Left renal pelvis (tissue), 4 donors: ENCODE measurements at places on chromosomes 5 and 9. TPM values are rescaled to one million over a fixed set of nuclear protein-coding genes. Genes with fewer than 3 reads are reported as not detected.

- DNase-seq: no peak
These were observed 2.1 kb downstream of the EDIL3 start for GRCh38 chr5:84382363-84383295.

DNA sequence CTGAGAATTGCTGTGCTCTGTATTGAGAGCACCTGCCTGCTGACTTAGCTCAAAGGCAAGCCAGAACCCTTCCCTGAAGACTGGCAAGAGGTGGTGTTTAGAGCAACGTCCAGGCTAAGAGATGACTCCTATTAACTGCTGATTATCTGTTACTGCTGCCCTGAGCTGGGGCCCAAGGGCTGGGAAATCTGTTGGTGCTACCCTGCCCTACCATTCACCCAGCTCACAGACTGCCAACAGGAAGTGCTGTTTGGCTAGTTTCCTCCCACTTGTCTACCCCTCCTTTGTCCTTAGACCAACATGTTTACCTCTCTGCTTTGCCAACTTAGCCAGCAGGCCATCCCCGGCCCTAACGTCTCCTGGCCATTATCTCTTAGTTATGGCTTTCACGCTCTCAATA, 6.9 kb downstream of the RAB24 start:
- no peak for DNase-seq

DNA sequence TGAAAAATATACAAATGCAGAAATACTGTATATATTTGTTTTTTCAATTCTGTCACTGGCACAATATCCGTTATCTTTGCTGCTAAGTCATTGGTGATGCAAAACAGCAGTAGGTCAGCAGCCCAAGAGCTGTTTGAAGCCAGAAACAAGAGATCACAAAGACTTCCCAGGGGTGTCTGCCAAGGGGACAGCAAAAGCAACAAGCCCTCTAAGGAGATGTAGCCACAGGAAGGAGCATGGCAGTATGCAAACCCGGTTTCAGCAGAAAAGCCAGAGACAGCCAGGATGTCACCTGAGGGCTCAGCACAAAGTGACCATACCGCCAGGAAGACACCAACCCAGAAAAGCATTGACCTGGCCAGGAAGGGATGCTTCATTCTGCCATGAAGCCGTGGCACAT, 241.5 kb downstream of the ARRDC3 start:
- no peak for DNase-seq

- DNase-seq: no peak
These were observed at the start of gene ESM1 for GRCh38 chr5:54985301-54986268. ESM1 (minus strand) TSS chr5:54985593; CDS start chr5:54985517, 76 bp downstream.

GRCh38 chr9:117114768-117115167, 300.1 kb downstream of the ASTN2 start:
- no peak for DNase-seq

DNA sequence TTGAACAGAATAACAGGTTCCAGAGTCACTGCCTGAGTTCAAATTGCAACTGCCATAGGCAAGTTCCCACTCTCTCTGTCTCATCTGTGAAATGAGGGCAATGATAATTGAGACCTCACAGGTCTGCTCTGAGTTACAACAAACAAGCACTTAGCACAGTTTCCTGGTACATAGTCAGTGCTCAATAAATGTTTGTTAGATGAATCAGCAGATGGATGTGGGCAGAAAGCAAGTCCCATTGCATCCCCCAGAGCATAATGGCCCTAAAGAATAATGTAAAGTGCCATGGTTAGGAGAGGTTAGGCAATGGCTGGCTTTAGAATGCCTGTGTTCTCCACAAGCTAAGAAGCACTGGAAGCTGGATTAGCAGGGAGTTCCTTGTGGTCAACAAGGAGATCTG, 136.5 kb upstream of the LARP1 start:
- DNase-seq: no peak

GRCh38 chr9:33106827-33107621, 30.6 kb upstream of the SMU1 start:
- DNase-seq: no peak

DNA sequence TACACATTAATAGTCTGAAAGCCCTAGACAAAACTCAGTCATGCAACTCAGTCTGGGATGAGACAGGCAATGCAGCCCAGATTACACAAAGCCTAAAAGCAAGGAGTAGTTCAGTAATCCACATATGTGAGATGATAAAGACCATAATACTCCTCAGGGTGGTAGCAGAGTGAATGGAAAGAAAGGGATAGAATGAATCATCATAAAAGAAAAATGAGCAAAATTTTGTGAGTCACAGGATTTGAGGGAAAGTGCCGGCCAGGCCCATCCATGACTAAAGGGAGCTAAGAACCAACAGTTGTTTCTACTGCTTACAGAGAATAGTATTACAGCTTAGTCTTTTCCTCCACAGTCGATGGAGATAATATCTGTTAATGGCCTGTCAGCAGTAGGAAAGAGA, 90.0 kb upstream of the POU5F2 start:
- no peak for DNase-seq

- no peak for DNase-seq
These were observed 32.7 kb upstream of the KCNMB1 start for GRCh38 chr5:170421826-170422225.

DNA sequence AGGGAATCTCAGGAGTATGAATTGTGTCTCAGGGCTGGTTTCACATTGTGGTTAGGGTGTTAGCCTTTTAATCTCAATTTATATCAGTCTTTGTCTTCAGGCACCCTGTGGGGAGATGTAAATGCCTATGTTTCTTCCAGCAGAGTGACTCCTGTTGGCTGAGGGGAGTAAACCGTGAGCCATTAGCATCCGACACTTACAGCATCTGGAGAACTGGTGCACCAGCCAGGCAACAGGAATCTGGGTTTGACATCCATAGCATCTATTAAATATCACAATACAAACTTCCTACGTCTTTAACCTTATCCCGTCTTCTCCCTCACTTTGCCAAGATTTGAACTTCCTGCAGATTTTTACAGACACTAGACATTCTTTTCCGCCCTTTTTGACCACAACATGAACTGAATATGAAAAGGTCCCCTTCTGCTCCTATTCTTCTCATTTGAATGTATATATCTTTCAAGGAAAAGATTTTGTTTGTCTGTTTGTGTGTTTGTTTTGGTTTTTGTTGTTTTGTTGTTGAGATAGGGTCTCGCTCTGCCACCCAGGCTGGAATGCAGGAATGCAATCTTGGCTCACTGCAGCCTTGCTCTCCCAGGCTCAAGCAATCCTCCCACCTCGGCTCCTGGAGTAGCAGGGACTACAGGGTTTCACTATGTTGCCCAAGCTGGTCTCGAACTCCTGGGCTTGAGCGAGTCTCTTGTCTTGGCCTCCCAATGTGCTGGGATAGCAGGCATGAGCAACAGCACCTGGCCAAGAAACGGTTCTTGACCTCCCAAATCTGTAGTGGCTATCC, 626.2 kb downstream of the TLR4 start:
- no peak for DNase-seq

GRCh38 chr9:101242651-101243050, 142.2 kb downstream of the BAAT start:
- no peak for DNase-seq

GRCh38 chr9:71630377-71630995, 137.8 kb downstream of the CEMIP2 start:
- DNase-seq: no peak

DNA sequence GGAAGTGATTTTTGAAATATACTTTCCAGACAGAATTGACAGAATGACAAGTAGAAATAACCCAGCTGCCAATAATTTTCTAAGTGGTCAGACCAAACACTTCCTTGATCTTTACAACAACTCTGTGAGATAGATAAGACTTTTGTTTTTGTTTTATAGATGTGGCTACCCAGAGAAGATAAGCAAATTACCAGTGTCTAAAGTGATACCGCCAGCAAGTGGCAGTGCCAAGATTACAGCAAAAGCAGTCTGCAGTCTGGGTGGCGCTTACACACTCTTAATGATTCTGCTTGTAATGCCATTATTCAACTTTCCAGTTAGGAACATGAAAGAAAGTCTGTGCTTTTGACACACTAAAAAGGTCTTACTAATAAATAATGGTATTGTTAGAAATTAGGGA, 92.1 kb downstream of the HCN1 start:
- no peak for DNase-seq

DNA sequence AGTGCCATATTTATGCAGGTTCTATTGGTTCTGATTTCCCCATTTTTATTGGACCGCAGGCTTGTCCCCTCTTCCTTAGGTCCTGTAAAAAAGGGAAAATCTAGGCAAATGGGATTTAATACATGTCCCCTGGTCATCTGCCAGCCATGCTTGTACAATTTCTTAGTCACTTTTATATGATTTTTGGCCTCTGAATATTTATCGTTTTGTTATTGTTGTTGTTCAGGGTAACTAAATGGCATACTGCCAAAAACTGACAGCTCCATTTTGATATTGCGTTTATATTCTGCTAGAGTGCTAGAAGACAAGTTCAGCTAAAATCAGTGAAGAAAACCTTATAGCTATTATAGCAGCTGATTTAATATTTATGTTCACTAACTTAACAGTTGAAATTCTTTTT, 770.2 kb upstream of the FAM174A start:
- DNase-seq: no peak

GRCh38 chr5:66472010-66472409, 124.2 kb upstream of the MAST4 start:
- DNase-seq: no peak

DNA sequence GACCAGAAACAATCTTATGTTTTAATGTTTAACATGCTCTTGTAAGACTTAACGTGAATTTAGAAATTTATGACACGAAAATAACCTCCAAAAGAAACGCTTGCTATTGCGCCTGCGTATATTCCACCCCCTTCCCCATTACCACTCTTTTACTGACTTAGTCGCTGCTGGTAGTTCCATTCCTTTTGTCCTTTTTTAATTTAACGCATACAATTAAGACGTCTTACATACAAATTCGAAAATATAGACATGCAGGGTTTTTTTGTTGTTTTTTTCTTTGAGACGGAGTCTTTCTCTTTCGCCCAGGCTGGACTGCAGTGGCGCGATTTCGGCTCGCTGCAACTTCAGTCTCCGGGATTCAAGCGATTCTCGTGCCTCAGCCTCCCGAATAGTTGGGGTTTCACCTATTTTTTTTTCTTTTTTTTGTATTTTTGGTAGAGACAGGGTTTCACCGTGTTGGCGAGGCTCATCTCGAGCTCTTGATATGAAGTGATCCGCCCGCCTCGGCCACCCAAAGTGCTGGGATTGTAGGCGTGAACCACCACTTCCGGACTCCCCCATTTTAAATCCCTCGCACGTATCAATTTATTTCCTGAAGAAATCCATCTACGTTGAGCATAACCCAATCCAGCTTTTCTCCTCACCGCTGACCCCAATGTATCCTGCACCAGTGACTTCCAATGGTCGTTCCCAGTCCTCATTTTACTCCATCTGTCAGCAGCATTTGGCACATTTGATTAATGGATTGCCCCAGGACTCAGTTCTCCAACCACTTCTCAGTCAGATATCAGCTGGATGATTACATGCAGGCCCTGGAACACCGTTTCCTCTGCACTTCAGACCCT, 684 bp upstream of the MED7 start:
- DNase-seq: peak; percentile 22

The NR6A1 gene
- polyA plus RNA-seq: 1.4 TPM

The GABRA1 gene
- polyA plus RNA-seq: 0.11 TPM

The PROB1 gene
- polyA plus RNA-seq: 2.6 TPM

The CTNNA1 gene
- polyA plus RNA-seq: 301 TPM

The SPOCK1 gene
- polyA plus RNA-seq: 5.9 TPM

The DMGDH gene
- polyA plus RNA-seq: 13.1 TPM

The SH3GL2 gene
- 4.5 TPM for polyA plus RNA-seq

The HACD4 gene
- 5.1 TPM for polyA plus RNA-seq
